ENCODE measurements at places on chromosomes 2 and 18. TPM values are rescaled to one million over a fixed set of nuclear protein-coding genes. Genes with fewer than 3 reads are reported as not detected.

CHRNG gene
- not detected for total RNA-seq

- no peak for DNase-seq
These were observed 253.3 kb downstream of the EXOC6B start for GRCh38 chr2:72572501-72572900.

DNA sequence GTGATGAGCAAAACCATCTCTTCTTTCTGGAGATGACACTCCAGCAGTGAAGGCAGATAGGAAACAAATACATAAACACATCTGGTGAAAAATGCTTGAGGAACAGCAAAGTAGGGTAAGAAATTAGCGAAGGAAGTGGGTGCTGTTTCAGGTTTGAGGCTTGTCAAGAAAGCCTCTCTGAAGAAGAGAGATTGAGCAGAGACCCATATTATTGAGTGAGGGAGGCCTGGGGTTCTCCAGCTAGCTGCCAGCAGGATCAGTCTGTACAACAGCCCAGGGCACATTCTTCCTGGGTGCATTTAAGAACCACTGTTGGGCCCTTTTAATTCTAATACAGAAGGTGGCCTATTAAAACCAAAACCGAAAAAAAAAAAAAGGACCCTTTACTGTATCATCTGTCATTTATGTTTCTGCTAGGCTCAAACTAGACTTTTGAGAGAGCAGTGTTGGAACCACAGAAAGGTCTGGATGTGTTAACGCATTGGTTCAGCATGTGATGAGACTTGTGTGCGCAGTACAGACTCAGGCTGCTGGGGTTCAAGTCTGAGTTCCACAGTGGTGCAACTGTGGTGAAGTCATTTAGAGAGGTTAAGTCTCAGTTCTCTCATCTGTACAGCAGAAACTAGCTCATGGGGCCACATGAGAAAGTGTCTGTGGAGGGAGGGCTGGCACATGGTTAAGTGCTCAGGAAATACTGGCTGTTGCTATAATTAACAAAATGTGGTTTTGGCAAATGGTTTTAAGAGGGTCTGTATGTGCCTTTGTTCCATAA, 28.9 kb downstream of the MGAT5 start:
- DNase-seq = no peak

DNA sequence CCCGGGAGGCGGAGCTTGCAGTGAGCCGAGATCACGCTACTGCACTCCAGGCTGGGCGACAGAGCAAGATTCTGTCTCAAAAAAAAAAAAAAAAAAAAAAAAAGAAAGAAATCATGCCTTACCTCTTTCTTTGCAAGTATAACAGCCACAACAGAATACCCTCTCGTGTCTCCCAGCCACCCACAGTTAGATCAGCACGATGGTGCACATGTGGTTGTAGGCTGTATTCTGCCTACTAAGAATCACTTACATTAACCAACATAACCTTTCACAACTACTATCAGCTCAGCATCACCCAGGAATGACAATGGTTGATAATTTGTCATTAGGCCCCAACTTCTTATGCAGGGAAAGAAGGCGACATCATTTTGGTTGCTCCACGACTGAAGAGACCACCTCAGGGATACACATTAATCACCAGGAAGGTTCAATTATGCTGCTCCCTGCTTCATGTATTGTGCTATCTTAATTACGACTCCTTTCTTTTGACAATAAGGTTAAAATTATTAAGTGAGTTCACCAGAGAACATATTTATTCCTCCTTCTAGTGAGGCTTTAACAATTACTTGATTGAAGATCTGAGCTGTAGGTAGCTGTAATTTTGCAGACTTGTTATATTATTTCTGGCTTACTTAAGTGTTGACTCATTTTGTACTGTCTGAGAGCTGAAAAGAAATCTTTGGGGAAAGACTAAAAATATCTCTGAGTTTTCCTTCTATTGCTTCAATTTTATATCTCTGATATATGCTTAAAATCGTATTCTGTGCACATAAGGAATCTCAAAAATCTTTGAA, 120.1 kb downstream of the LRP1B start:
- DNase-seq = no peak

GRCh38 chr2:177474998-177475397, 82.4 kb downstream of the AGPS start:
- DNase-seq = no peak

SERPINB8 gene
- total RNA-seq = 34.8 TPM

- peak; percentile 48 for DNase-seq
These were observed 28.6 kb downstream of the PCBP1 start for GRCh38 chr2:70115646-70116442.

GRCh38 chr2:8003462-8004075, 678.3 kb upstream of the ID2 start:
- DNase-seq = peak; percentile 83

- peak; percentile 35 for DNase-seq
These were observed 234.5 kb downstream of the LDLRAD4 start for GRCh38 chr18:13452871-13453680.

- peak; percentile 48 for DNase-seq
These were observed 140.6 kb upstream of the ID2 start for GRCh38 chr2:8541223-8541622.

ZAP70 gene
- total RNA-seq = 7.5 TPM

- DNase-seq = peak; percentile 73
These were observed 11.5 kb downstream of the IGFBP5 start for GRCh38 chr2:216683846-216684245.

GRCh38 chr2:152718909-152719645, 657 bp downstream of the ARL6IP6 start:
- no peak for DNase-seq

GRCh38 chr2:77484026-77484425, 38.1 kb downstream of the LRRTM4 start:
- DNase-seq = no peak
